Hematopoietic multipotent progenitor cell treated with erythropoietin and hydrocortisone succinate and interleukin-3 and kit ligand, for 6 days (in vitro differentiated cells): ENCODE measurements at places on chromosomes 7 and 10.

GRCh38 chr10:71241830-71242621 is 29.7 kb downstream of the UNC5B start:
- DNase-seq, result no peak

DNA sequence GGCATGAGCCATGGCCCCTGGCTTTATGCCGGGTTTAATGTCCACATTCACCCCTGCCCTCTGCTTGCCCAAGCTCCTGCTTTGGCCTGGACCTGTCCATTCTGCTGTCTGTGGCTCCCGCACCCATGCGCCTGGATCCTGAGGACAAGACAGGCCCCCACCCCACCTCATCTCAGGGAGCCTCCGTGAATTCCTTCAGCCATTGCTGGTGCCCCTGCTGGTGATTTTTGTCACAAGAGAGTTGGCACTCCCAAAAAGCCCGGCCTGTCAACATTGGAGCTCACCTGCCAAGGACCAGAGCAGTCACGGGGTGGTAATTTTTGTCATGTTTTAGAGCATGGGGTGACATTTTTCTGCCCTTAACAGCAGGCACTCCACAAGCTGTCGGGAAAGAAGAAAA is 127.5 kb upstream of the PLXNA4 start:
- DNase-seq, result no peak

GRCh38 chr10:61286686-61287085 is 166.5 kb downstream of the TMEM26 start:
- DNase-seq, result peak; percentile 70

DNA sequence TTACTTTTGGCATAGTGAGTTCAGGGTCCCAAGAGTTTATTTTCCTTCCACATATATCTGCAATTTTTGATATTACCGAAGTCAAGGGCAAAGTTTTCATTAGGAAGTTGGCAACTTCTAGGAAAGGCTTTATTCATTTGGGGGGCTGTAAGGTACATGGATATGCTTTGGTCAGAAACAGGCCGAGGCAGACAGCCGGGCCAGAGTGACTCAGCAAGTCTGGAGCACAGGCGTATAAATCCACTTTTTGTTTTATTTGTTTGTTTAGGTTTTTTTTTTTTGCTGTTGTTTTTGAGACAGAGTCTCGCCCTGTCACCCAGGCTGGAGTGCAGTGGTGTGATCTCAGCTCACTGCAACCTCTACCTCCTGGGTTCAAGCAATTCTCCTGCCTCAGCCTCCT is 3.7 kb downstream of the ZNF680 start:
- no peak for DNase-seq

GRCh38 chr10:104424719-104425118 is 71.1 kb downstream of the CFAP58 start:
- no peak for DNase-seq

GRCh38 chr10:636769-637168 is 52.7 kb downstream of the DIP2C start:
- no peak for DNase-seq

DNA sequence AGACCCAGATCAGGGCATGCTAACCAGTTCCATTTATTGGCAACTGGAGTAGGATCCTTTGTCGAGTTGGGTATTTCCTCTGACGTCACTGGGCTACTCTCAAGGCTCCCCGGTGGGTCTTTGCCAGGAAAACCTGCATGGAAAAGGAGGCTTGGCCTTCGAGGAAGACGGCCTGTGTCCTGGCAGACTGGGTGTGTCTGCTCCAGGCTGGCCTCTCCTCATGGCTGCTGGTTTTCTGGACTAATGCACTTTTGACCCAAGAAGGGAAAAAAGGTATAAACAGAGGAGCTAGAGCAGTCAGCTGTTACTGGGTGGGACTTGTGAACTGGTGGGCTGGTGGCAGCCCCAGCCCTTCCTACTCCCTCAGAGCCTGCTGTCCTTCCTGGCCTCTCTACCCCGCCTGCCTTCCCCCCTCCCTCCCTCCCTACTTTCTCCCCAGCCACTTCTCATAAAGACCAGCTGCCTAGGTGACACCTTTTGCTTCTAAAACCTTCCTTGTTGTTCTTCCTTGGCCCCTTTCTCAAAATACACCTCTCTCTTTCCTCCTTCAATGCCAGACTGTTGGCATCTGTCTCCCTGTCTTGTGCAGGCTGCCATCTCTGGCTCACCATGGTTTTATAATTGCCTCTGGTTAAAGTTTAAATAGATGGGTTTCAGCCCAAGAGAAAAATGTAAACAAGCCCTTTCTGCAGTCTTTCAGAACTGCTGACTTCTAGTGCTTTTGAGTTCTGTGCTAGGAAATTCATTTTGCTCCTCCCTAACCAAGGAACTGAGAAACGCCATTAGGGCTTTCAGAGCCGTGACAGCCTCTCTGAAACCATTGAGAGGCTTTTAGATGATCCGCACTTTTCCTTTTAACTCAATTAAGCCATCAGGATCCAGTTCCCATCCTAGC is 101.8 kb upstream of the MKLN1 start:
- DNase-seq, result no peak

GRCh38 chr10:44898665-44899064 is 12.5 kb upstream of the TMEM72 start:
- DNase-seq, result no peak

GRCh38 chr7:156487811-156488533 is 152.6 kb upstream of the RNF32 start:
- DNase-seq, result no peak

DNA sequence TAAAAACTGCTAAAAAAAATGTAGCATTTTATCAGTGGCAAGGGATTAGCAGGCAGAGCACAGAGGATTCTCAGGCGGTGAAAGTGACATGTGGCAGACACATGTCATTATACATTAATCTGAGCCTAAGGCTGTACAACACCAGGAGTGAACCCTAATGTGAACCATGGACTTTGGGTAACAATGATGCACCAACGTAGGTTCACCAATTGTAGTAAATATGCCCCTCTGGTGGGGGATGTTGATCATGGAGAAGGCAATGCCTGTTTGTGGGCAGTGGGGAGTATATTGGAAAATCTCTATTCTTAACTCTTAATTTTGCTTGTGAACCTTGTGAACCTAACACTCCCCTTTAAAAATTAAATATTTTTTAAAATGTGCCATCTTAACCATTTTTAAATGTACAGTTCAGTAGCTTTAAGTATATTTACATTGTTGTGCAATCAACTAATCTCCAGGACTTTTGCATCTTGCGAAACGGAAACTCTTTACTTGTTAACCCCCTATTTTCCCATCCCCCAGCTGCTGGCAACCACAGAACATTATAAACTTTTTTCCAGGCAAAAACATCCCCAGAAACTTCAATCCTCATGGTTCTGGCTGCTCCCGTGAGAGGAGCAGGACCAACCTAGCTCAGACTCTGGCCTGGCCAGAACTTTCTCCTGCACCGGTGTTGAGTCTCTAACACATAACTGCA is 29.9 kb downstream of the LRRC20 start:
- DNase-seq, result peak; percentile 54

GRCh38 chr10:24989867-24990266 is 26.1 kb downstream of the ENKUR start:
- peak; percentile 22 for DNase-seq

- peak; percentile 69 for DNase-seq
These were observed 3.6 kb upstream of the EXOC6 start for GRCh38 chr10:92844746-92845145.

DNA sequence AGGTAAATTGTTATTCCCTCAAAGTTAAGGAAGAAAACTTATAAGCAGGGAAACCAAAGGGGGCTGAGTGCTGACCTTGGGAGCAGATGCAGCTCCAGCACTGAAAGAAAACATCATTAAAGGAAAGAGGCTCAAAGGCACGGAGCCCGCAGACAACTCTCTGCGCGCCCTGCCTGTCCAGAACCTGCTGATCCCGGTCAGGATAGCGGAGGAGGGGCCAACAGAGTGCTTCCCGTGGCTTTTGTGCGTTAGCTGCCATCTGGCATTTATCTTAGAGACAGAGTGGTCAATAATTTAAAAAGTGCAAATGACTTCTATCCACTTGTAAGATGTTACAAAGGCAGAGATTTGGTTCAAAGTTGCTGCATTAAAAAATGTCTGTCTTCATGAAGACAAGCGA is 162.1 kb downstream of the FANK1 start:
- no peak for DNase-seq

- peak; percentile 46 for DNase-seq
These were observed 211.5 kb downstream of the CREB5 start for GRCh38 chr7:28623863-28624262.

DNA sequence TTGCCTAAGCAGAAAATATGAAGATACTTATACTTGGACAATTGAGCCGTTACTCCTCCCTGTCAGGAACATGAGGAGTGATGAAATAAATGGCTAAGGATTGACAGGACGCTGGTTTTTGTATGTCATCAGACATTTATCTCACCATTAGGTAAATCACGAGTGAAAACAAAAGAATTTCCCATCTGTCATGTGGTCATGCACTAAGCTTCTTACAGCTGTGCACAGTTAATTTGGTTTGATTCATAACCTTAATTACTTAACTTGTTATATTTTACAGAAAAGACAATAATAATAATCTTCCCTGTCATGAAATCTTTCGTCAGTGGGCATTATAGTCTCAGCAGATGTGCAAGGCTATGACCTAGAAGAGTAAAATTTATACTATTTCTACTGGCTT is 266.5 kb downstream of the HGF start:
- DNase-seq, result no peak

GRCh38 chr7:14414274-14414986 is 425.0 kb upstream of the ETV1 start:
- DNase-seq, result no peak

- no peak for DNase-seq
These were observed 194.7 kb downstream of the GALNT17 start for GRCh38 chr7:71326595-71326994.

DNA sequence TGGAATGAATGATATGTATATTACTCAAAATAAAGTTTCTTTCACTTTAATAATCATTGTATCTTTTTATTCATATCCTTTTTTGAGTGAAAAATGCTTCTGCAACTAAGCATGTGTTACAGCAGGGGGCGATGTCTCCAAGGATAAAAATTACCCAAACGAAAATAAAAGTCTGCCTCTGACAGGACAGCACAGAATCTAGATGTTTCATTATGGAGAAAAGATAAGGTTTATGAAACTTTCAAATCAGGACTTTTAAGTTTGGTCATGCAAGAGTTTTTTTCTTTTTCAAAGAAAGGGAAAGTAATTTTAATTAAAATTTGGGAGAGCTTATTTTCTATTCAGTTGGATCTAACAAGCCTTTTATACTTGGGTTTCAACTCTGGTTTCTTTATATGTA is 48.4 kb downstream of the TES start:
- peak; percentile 76 for DNase-seq

GRCh38 chr10:47326927-47327330 is 4.7 kb downstream of the GDF2 start:
- peak; percentile 23 for DNase-seq

- no peak for DNase-seq
These were observed 477 bp upstream of the ZC3HAV1 start for GRCh38 chr7:139109983-139110411.

DNA sequence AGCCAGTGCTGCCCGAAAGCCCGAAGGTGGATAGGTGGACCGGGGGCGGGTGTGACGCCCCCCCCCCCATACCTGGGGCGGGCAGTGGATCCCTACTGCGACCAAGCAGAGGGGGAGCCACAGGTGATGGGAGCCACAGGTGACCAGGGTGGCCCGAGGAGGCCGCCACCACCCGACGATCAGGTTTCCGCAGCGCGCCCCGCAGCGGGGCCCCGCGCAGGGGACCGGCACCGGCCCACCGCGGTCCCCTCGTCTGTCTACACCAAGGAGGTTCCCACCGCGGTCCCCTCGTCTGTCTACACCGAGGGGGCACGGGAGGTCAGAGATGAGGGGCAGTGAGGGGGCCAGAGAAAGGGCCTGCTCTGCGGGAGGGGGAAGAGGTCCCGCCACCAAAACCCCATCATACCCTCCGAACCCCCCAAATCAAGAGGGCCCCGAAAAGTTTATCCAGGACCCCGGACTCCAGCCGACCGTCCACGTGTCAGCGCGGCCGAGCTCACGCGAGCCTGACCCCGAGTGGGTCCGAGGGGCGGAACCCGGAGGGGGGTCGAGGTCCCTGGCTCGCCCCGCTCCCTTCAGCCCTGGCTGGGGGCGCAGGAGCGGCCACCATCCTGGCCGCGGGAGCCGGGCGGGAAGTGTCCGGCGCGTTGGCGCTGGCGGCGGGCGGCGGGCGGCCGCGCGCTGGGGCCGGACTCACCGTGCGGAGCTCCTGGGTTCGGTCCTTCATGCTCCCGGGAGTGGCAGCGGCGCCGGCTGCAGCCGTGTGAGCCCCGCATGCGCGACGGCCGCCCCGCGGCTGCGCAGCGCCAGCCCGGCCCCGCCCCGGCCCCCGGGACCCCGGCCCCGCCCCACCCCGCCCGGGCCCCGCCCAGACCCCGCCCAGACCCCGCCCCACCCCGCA is at the start of gene STX1A:
Gene STX1A, minus strand, starts transcription at position 765 of the 901 bp plus-strand sequence. Its CDS starts 38 bp downstream, at position 727.
- peak; percentile 71 for DNase-seq

DNA sequence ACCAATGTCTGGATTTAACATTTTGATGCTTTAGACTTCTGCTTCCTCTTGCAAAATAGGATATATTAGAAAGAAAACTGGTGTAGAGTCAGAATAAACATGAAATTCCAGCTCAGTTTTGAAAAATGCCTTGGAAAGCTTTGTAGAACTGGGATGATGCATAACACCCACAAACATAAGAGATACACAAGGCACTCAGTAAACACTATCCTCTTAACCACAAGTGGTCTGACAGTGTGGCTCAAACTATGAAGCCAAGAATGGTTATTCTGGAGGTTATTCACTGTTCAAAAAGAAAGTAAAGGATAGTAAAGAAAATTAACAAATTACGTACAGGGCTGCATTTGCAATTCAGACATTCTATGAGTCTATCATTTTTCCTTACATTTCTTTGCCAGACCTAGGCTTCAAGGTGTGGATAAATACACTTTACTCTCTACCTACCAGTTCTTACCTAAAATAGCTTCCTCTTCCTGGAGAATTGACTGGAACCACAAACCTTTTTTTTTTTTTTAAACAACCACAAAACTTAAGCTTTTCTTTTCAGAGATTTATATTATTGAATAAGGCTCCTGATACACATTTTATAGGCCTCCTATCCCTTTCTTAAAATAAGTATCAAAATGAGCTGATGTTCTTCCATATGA is 9.0 kb upstream of the RSBN1L start:
- no peak for DNase-seq

- no peak for DNase-seq
These were observed 28.6 kb downstream of the RABGEF1 start for GRCh38 chr7:66768865-66769832.

- peak; percentile 74 for DNase-seq
These were observed 62.3 kb upstream of the NKX6-2 start for GRCh38 chr10:132848291-132848701.

DNA sequence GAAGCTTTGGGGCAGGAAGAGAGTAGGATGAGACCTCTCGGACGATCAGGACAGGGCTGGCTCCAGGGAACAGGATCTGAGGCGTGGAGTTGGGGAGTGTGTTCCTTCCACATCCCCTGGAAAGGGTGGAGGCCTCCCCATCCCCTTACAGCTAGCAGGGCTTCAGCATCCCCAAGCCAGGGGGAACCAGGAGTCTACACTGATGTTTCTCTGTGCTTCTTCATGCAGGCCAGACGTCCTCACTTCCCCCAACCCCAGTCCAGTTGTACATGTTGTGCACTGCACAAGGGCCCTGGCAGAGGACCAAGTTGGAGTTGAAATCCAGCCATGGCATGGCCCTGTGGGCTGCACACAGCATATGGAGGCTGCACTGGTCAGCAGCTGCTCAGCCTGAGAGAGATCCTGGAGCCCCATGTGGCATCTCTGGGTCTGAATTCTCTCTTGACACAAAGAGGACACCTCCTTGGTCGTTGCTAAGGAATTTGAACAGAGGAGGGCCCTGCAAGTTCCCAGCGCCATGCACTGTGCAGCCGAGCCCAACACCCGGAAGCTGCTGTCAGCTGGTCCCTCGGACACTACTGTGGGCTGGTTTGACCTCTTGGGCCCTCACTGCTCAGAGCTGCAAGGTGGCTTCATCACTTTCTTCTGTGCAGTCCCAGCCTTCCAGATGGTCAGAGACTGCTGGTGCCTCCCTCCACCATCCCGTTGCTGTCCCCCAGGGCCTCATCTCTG is 181.1 kb downstream of the DNAJB6 start:
- no peak for DNase-seq
